ENCODE measurements at places on chromosomes 11 and 22.

GRCh38 chr11:91921974-91922373, 302.6 kb upstream of the FAT3 start:
- DNase-seq: no peak

DNA sequence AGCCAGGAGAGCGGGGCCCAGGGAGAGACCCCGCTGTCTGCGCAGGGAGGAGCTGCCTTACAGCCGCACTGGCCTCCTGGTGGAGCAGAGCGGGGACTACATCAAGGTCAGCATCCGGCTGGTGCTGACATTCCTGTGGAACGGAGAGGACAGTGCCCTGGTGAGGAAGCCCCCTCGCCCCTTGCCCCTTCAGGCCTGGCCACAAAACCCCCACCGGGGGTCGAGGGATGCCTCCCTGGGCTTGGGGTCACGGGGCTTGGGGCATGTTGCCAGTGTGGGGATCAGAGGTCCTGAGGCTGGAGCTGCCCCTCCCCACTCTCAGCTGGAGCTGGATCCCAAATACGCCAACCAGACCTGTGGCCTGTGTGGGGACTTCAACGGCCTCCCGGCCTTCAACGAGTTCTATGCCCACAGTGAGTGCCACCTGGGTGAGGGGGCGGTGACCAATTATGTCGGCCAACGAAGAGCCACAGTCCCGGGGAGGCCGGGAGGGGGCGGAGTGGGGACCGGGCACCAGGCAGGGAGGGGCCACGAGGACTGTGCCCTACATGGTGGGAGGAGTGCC, 4.2 kb downstream of the MUC5B start:
- no peak for DNase-seq

DNA sequence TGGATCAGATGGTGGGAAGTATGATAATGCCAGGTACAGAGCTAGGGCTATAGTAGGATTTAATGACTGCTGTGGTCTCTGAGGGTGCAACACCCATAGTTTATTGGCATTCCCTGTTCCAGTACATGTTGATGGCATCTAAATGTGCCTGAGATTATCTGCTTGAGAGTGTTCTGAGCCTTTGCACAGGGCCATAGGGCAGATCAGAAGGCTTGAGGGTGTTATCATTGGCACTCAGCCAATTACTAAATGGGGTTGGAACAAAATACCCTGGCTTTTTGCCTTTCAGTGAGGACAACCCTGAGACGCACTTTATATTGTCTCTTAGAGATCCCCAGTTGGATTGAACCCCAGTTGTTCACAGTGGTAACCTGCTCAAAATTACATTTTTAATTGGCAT, 6.7 kb downstream of the SLC5A12 start:
- DNase-seq: no peak

GRCh38 chr11:131653260-131653659, 282.8 kb downstream of the NTM start:
- DNase-seq: no peak

GRCh38 chr11:130631119-130631518, 182.7 kb downstream of the ADAMTS15 start:
- no peak for DNase-seq

- no peak for DNase-seq
Measured at GRCh38 chr22:30328466-30329049, 1.8 kb upstream of the TBC1D10A start.

DNA sequence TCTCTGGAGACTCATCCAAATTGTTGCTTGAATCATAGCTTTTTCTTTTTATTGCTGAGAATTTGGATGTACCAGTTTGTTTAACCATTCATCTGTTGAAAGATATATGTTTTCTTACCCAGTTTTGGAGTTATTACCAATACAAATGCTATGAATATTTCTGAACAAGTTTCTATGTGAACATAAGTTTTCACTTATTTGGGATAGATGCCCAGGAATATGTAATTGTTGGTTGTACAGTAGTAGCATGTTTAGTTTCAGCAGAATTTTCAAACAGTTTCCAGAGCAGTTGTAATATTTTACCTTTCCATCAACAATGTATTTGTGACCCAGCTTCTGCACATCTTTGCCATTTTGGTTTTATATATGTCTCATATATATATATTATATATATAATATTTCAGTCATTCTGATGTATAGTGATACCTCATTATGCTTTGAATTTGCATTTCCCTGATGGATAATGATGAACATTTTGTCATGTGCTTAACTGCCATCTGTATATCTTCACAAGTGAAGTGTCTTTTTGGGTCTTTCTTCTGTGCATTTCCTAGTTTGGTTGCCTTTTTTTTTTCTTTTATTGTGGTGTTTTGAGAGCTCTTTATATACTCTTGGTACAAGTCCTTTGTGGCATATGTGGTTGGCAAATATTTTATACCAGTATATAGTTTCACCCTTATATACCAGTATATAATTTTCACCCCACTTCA, 118.8 kb downstream of the LUZP2 start:
- DNase-seq: no peak

- no peak for DNase-seq
Measured at GRCh38 chr11:116333001-116333535, 439.7 kb downstream of the BUD13 start.

- no peak for DNase-seq
Measured at GRCh38 chr22:37219533-37219932, 7.3 kb upstream of the SSTR3 start.

DNA sequence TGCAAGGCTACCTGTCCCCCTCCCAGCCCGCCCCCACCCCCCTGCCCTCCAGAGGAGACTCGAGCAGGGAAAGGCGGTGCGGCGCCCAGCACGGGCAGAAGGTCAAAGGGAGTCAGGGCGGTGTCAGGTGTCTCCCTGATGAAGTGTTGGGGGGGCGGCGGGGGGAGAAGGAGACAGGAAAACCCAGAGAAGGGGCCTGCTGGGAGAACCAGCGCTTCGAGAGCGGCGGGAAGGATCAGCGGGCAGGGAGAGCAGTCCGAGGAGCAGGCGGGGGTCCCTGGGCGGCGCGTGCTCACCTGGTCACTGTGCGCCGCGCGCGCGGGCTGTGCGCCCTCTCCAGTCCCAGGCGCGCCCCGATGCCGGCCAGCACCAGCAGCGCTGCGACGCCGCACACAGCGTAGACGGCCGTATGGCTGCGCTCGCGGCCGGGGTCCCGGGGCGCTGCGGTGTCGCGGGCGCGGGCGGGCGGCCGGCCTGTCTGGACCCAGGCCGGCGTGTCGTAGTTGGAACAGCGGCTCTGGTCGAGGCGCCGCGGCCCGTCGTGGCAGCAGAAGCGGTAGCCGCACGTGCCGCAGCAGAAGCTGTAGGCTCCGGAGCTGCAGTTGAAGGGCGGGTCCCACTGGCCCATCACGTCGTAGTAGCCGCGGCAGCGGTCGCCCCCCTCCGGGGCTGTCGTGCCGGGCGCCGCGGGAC, 886 bp downstream of the SHISA8 start:
- no peak for DNase-seq
